ENCODE measurements at places on chromosomes 5 and 9.

DNA sequence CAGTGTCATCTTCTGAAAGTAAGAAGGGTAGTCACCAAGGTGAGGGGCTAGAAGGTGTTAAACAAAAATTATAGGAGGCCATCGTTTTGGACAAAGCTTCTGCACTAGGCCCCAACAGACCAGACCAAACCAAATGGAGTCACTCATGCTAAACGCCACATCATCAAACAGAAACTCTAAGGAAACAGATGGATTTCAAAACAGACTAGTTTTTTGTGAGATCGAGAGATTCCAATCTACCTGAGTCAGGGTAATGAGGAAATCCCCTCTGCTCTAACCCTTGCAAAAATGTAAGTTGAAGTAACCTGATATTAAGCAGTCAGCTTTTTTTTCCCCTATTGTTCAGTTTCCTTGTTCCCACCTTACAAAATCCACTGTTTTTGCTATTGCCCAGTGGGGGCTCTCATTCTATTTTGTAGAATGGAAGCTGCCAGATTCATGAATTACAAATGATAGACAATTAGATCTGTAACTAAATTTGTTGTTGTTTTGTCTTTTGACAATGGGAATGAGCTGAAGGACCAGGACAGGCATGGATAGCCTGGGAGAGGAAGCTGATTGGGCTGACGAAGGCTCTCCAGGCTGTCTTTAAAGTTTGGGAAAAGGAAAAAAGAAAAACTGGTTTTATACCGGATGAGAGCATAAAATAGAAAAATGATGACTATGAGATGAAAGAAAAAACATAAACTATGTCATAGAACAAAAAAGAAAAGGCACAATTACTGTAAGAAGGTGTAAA lies 94.7 kb upstream of the ADAMTSL1 start:
- DNase-seq, result no peak

- no peak for DNase-seq
These were observed 245.4 kb downstream of the DENND1A start for GRCh38 chr9:123684393-123685149.

- DNase-seq, result no peak
These were observed 23.1 kb upstream of the DMRTA1 start for GRCh38 chr9:22423566-22423965.

DNA sequence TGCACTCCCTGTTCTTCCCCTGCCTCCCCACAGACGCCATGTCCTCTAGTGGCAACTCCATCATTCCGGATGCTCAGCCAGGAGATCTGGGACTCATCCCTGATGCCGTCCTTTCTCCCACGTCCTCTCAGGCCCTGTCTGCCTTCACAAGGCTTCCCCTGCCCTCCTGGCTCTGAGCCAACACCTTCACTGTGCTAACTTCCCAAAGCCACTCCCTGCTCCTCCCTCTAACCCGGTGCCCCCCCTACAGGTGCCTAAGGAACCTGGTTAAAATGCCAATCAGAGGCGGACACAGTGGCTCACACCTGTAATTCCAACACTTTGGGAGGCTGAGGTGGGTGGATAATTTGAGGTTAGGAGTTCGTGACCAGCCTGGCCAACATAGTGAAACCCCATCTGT lies 67.6 kb downstream of the LMX1B start:
- no peak for DNase-seq

DNA sequence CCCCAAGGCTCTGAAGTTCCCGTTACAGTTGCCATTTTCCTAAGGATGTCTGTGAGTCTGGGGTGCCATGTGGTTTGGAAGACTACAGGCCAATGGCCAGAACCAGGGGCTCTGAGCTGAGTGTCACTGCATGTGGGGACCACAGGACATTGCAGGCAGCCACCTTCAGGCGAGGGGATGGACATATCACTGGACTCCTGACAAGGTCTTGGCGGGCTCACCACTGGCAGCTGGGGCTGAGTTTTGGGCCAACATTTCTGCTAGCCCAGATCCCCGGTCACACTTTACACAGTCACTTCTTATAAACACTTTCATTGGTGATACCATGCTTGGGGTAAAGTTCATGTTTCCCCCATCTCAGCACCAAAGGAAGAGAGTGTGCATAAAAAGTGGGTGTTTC lies 109.8 kb downstream of the RASGRF2 start:
- DNase-seq, result no peak

GRCh38 chr9:135448663-135449100 lies 30.9 kb upstream of the PPP1R26 start:
- peak; percentile 20 for DNase-seq

- DNase-seq, result no peak
These were observed 36.9 kb downstream of the SGCD start for GRCh38 chr5:156363861-156364260.

DNA sequence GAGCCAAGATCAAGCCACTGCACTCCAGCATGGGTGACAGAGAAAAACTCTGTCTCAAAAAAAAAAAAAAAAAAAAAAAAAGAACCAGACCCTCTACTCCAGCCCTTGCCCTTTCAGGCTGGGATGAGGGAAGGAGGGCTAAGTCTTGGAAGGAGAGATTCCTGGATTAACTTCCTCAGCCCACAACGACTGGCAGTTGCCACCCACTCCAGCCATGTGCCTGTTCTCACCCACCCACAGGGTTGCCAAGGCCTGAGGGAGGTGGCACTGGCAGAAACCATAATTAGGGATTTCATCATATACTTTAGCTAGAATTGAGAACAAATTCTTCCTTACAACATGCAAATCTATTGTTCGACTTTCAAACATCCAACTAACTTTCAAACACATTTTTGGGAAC lies 87.8 kb upstream of the SLC30A5 start:
- DNase-seq, result no peak
